ENCODE measurements at places on chromosomes 5 and 9. TPM values are rescaled to one million over a fixed set of nuclear protein-coding genes. Genes with fewer than 3 reads are reported as not detected.

The MROH2B gene
- polyA plus RNA-seq: 0.10 TPM

The POU5F2 gene
- polyA plus RNA-seq: 0.01 TPM

The BHMT2 gene
- polyA plus RNA-seq: 3.0 TPM

The POLR3G gene
- polyA plus RNA-seq: 1.8 TPM

The CER1 gene
- 0.46 TPM for polyA plus RNA-seq
